ENCODE measurements at places on chromosomes 5 and 9.

GRCh38 chr5:78430866-78431265 lies 70.4 kb downstream of the SCAMP1 start:
- no peak for DNase-seq

- no peak for DNase-seq
Measured at GRCh38 chr9:124251605-124252378, 6.0 kb upstream of the NEK6 start.

GRCh38 chr5:179123491-179124272 lies 63.5 kb downstream of the ZNF354C start:
- DNase-seq, result no peak

- no peak for DNase-seq
Measured at GRCh38 chr5:150529555-150529954, 21.6 kb downstream of the NDST1 start.

DNA sequence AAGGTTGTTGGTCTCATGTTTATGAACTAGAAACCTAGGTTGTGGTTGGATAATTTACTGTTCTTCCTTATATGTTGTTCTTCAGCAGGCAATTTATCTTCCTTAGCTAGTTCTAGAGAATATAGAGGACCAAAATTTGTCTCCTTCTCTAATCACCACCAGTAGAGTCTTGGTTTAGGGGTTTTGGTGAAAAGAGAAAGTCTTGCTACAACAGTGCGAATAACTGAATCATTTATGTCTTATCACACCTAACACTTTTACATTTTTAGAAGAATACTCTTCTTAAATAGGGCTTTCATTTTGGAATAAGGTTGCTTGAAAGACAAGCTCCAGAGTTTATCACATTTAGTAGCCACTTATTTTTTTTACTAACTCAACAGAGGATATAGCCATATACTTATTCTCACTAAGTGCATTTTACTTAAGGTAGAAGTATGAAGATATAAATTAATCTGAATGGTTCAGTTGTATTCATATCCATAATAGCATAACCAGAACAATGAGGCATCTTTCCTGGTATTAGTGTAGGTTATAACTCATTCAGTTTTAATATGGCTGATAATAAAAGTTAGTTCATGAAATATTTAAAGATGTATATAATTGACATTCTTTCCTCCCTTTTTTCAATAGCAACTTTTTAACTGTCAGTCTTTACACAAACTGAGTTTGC lies 67.9 kb downstream of the ERBIN start:
- DNase-seq, result no peak

GRCh38 chr5:86968301-86968753 lies 299.4 kb upstream of the RASA1 start:
- no peak for DNase-seq

GRCh38 chr9:125644819-125645507 lies 62.0 kb downstream of the MAPKAP1 start:
- DNase-seq, result no peak
